ENCODE measurements at places on chromosomes 1 and 21. TPM values are rescaled to one million over a fixed set of nuclear protein-coding genes. Genes with fewer than 3 reads are reported as not detected.

The FAM43B gene
- not detected for polyA plus RNA-seq

- no peak for DNase-seq
Observed at GRCh38 chr21:36104317-36105300, 30.3 kb upstream of the CBR3 start.

DNA sequence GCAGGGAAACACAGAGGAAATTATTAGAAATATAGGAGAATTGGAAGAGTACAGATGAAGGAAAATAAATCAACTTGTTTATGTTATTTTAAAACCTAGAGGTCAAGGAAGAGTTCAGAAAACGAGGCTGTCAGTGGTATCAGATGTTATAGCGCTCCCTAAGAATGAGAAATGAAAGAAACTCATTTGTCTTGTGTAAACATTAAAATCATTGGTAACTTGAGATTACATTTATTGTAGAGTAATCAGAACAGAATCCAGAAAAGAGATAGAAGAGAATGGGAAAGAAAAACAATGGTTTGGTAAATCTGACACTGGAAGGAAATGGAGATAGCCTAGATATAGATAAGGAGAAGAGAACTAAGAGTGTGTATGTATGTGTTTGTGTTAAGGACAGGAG is 106.4 kb downstream of the ATF6 start:
- no peak for DNase-seq

DNA sequence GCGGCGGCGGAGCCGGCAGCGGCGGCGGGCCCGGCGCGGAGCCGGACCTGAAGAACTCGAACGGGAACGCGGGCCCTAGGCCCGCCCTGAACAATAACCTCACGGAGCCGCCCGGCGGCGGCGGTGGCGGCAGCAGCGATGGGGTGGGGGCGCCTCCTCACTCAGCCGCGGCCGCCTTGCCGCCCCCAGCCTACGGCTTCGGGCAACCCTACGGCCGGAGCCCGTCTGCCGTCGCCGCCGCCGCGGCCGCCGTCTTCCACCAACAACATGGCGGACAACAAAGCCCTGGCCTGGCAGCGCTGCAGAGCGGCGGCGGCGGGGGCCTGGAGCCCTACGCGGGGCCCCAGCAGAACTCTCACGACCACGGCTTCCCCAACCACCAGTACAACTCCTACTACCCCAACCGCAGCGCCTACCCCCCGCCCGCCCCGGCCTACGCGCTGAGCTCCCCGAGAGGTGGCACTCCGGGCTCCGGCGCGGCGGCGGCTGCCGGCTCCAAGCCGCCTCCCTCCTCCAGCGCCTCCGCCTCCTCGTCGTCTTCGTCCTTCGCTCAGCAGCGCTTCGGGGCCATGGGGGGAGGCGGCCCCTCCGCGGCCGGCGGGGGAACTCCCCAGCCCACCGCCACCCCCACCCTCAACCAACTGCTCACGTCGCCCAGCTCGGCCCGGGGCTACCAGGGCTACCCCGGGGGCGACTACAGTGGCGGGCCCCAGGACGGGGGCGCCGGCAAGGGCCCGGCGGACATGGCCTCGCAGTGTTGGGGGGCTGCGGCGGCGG is 1.0 kb downstream of the ARID1A start:
- DNase-seq, result peak; percentile 79

GRCh38 chr1:156421062-156421938 is 52.3 kb downstream of the RHBG start:
- peak; percentile 83 for DNase-seq

DNA sequence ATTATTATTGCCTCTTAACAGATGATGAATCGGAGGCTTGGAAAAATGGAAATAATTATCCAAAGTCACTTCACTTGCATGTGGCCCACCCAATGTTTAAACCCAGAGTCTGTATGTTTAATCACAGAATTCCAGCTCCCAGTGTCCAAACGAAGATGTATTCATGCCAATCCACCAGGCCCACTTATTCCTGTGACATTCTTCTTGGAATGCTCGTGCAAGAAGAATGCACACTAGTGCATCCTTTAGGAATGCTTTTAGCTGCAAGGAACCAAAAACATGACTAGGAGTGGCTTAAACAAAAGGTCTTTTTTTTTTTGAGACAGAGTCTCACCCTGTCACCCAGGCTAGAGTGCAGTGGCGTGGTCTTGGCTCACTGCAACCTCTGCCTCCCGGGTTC is 8.9 kb upstream of the OPRD1 start:
- no peak for DNase-seq

DNA sequence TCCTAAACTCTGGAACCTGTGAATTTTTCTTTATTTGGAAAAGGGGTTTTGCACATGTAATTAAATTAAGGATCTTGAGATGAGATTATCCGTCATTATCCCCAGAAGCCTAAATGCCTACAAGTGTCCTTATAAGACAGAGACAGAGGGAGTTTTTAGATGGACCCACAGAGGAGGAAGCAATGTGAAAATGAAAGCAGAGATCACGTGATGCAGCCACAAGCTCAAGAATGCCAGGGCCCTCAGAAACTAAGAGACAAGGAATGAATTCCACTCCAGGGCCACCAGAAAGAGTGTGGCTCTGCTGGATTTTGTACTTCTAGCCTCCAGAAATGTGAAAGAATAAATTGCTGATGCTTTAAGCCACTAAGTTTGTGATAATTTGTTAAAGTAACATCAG is 183.6 kb upstream of the UBE2U start:
- peak; percentile 71 for DNase-seq

DNA sequence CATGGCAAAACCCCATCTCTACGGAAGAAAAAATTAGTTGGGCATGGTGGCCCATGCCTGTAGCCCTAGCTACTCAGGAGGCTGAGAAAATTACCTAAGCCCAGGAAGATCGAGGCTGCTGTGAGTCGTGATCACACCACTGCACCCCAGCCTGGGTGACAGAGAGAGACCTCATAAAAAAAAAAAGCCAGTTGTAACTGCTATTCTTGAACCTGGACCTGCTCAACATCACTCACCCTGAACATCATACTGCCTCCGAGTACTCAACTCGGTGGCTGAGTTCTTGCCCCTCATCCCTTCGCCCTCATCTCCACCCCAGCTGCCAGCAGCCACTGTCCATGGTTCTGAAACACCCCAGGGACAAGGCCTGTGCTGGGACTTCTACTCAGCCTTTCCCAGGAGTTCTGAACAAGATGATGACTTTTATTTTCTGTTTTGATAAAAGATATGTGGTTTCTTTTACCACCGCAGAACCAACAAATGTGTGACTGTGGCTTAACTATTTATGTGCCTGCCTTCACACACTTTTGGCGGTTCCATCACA is 5.4 kb upstream of the DISP3 start:
- DNase-seq, result no peak

- DNase-seq, result no peak
Observed at GRCh38 chr1:107541412-107541811, 400.6 kb downstream of the NTNG1 start.

DNA sequence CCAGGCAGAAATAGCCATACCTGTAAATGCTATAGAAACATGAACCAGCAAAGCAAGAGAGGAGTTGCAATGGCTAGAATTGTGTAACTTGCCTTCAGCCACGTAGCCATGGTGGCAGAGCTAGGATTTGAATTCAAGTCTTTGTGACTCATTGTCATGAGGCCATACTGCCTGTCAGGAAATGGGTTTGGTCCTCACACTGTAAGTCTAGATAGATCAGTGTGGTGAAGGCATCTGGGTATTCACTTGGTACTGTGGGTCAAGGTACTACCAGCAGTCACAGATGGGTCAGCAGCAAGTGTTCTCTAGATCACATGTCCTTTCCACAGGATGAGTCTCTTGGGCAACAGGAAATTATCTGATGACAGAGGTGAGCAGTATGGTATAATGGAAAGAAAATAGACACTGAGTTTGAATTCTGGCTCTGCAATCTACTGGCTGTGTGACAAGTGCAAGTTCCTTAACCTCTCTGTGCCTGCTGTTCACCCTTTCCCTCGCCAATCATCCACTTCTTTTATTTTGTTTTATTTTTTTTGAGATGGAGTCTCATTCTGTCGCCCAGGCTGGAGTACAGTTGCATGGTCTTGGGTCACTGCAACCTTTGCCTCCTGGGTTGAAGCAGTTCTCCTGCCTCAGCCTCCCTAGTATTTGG is 36.9 kb downstream of the FGGY start:
- DNase-seq, result no peak

- DNase-seq, result no peak
Observed at GRCh38 chr1:165075725-165076370, 280.7 kb downstream of the LMX1A start.

- no peak for DNase-seq
Observed at GRCh38 chr21:38933731-38934130, 128.0 kb downstream of the ETS2 start.

DNA sequence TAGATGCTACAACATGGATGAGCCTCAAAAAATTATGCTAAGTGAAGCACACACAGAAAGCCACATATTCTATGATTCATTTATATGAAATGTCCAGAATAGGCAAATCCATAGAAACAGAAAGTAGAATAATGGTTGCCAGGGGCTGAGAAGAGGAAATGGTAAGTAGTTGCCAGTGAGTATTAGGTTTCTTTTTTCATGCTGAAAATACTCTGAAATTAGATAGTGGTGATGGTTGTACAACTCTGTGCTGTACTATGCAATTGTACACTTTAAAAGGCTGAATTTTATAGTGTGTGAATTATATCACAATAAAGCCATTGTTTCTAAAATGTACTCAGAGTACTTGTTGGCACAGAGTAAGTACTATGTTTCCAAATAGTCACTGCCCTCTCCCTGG is 15.5 kb upstream of the GFI1 start:
- DNase-seq, result no peak

- DNase-seq, result no peak
Observed at GRCh38 chr21:15190837-15191236, 126.0 kb upstream of the NRIP1 start.

Data from sigmoid colon (tissue), 7 donors.